AG09319 (cell line): ENCODE measurements at places on chromosomes 6 and 20.

GRCh38 chr6:16948396-16948795 lies 153.5 kb upstream of the STMND1 start:
- DNase-seq, result no peak

- no peak for DNase-seq
These were observed 122.0 kb upstream of the ID4 start for GRCh38 chr6:19715167-19715551.

GRCh38 chr6:105810922-105811482 lies 275.1 kb upstream of the PRDM1 start:
- DNase-seq, result no peak

DNA sequence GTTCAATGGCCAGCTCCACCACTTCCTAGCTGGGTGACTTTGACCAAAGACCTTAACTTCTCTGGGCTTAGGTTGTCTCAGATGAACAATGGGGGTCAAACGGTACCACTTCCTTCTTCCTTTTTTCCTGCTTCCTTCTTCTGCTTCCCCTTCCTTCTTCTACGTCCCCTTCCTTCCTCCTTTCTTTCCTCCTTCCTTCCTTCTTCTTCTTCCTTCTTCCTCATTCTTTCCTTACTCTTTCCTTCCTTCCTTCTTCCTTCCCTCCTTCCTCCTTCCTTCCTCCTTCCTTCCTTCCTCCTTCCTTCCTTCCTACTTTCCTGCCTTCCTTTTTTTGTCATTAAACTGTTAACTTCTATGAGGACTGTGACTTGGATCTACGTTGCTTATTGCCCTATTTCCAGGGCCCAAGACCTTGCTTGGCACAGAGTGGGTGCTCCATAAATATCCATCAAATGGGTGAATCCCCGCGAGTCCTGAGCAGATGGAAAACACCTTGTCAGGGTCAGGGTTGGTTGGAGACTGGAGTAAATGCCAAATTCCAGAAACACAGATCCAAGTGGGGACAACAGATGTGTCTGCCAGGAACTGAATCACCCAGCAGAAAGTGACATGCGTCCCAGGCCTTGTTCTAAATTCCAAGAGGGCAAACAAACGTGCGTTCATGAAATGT lies 243.3 kb downstream of the PREX1 start:
- DNase-seq, result no peak

GRCh38 chr6:39566456-39566855 lies 158.8 kb downstream of the KIF6 start:
- no peak for DNase-seq
